ENCODE measurements at places on chromosomes 5 and 9.

GRCh38 chr5:138975098-138975847, 100.1 kb upstream of the LRRTM2 start:
- DNase-seq = no peak

DNA sequence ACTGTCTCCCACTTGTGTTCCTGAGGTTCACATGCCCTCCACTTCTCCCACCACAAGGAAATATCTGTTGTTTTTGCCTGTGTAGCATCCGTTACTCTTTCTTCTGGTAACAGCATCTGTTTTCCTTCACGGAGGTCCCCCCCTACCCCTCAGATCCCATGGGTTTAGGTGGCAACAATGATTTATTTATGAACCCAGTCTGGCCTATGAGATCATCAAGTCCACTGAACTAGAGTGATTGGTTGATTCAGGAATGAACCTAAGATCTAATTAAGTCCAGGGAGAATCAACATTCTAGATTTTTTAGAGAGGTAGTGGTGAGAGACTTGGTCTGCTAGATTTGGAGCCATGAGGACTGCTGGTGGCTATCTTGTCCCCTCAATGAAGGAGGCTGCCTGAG, 166.8 kb downstream of the NR3C1 start:
- DNase-seq = no peak

- DNase-seq = no peak
Measured at GRCh38 chr5:127111112-127111511, 37.8 kb upstream of the C5orf63 start.

DNA sequence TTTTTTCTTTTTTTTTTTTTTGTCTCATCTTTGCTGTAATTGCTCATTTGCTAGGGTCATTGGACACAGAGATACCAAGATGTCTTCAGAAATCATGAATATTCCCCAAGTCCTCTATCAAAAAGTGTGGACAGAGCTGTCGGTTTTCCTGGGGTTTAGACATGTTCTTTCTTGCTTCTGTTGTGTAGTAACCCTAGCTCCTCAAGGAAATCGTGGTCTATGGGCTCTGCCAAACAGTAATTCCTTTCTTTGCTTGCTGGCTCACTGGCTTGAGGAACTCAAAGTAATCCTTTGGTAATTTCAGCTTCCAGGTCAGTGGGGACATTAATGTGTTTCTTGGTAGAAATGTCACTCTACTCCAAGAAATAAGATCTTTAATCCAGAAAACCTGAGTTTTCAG, 101.7 kb downstream of the TMC1 start:
- DNase-seq = no peak

GRCh38 chr5:83401122-83401731, 70.3 kb upstream of the VCAN start:
- DNase-seq = no peak

All from stimulated activated CD4-positive, alpha-beta T cell treated with anti-CD3 and anti-CD28 coated beads, Interleukin-1b, Interleukin-23, amount 100 ng/mL, for 1 hour (primary cell).